Stimulated activated naive CD4-positive, alpha-beta T cell treated with Interleukin-2 at 50 U/mL for 16 hours (primary cell): ENCODE measurements at places on chromosomes 1 and 21.
A peak's percentile ranks its signal among the peaks of the same experiment; 100 is the strongest.

GRCh38 chr1:208369658-208370057 is 125.5 kb upstream of the PLXNA2 start:
- DNase-seq = no peak

DNA sequence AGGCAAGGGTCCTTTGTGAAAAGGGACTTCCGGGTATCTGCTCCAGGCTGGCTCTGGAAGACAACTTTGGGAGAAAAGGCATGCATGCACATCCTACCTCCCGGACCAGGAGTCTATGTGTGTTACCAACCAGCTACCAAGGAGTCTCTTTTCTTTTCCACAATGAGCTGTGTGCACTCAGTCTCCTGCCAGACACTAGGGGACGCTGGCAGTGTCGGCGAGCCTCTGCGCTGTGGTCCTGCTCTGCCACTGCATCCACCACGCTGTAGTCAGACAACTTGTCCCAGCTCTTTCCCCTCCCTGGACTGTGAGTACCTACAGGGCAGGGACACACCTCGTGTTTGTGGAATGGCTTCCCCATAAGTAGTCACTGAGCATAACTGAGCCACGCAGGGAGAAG is 5.1 kb upstream of the SSR2 start:
- DNase-seq = no peak

- DNase-seq = no peak
Measured at GRCh38 chr1:224447251-224447650, 12.7 kb upstream of the WDR26 start.

- DNase-seq = no peak
Measured at GRCh38 chr1:161266202-161266601, 7.7 kb downstream of the PCP4L1 start.

- no peak for DNase-seq
Measured at GRCh38 chr1:65276197-65276939, 33.0 kb upstream of the DNAJC6 start.

GRCh38 chr1:84133479-84133878 is 10.6 kb upstream of the PRKACB start:
- no peak for DNase-seq

DNA sequence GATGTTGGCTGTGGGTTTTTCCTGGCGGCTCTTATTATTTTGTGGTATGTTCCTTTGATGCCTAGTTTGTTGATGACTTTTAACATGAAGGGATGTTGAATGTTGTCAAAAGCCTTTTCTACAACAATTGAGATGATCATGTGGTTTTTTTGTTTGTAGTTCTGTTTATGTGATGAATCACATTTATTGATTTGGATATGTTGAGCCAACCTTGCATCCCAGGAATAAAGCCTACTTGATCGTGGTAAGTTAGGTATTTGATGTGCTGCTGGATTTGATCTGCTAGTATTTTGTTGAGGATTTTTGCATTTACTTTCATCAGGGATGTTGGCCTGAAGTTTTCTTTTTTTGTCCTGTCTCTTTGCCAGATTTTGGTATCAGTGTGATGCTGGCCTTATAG is 28.5 kb downstream of the CD55 start:
- DNase-seq = no peak

DNA sequence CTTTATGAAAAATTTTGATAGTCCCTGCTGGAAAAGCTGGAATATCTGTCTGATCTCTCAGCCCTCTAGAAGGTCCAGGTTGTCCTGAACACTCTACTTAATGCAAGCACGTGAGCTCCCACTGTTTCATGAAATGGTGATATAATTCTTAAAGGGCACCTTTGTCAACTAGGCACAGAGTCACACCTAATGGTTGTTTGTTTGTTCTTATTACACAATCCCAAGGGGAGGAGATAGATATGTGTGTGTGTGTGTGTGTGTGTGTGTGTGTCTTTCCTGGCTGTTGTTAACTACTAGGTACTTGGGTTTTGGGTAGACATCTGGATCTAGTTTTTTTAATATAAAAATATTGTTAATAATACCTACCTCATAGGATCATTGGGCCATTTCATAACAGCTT is 63.9 kb downstream of the GRIK1 start:
- DNase-seq = no peak

DNA sequence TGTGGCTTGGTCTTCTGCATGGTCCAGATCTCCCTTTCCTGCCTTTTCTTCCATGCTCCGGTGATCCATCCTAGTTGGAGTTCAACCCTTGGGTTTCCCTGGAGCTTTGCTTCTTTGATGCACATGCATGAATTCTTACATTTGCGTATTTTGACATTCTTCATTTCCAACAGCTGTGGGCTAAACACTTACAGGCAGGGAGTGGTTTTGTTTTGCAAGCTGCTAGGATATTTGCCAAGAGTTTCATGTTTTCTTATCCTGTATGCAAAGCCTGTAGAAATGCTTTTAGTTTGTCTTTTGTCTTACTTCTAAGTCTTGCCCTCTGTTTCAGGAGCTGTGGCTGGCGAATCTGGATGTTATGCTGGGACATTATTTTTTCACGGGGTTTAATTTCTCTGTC is 90.3 kb upstream of the PAXBP1 start:
- no peak for DNase-seq

- DNase-seq = peak; percentile 97
Measured at GRCh38 chr1:32291708-32292538, at the start of gene HDAC1. TSS of gene HDAC1 (plus strand) at chr1:32292083. CDS start at chr1:32292170, 87 bp downstream.

DNA sequence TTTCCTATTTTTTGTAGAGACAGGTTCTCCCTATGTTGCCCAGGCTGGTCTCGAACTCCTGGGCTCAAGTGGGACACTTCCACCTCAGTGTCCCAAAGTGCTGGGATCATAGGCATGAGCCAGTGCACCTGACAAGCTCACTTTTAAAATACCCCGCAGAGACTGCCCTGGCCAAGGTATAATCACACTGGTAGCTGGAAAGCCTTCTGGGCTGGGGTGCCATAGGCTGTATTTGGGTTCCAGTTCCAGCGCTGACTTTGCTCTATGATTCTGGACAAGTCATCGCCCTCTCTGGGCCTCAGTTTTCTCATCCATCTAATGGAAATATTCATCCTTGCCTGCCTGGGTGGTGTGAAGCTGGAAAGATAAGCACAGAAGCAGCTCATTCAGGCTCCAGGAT is 10.4 kb downstream of the LDLRAD1 start:
- DNase-seq = no peak

DNA sequence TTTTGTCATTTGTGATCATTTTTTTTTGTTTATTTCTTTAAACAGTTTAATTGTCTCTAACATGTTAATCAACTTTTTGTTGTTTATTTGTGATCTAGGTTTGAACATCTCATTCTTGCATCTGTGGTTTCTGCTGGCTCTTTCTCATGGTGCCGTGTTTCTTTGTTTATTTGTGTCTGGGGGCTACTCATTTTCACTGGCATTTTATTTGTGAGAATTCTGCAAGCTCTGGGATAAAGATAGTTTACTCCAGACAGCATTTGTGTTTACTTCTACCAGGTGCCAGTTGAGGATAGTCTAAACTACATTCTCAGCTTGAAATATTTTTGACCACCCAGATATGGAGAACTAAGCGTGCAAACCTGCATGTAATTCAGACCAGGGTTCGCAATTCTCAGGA is 508.6 kb downstream of the KIF26B start:
- no peak for DNase-seq

DNA sequence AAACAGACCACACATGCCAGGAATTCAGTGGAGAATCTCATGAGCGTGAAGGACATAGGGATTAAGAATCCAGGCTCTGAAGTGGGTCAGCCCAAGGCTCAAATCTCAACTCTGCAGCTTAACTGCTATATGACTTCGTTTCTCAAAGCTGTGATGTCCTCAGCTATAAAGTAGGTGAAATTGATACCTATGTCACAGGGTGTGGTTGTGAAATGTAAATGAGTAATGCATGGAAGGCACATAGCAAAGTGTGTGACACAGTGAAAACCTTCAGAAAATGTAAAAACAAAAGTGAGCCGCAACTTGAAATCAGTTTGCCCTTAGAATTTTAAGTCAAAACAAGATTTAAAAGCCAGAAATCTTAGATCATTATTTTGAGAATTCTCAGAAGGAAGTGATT is 145.7 kb upstream of the PRMT6 start:
- DNase-seq = no peak

DNA sequence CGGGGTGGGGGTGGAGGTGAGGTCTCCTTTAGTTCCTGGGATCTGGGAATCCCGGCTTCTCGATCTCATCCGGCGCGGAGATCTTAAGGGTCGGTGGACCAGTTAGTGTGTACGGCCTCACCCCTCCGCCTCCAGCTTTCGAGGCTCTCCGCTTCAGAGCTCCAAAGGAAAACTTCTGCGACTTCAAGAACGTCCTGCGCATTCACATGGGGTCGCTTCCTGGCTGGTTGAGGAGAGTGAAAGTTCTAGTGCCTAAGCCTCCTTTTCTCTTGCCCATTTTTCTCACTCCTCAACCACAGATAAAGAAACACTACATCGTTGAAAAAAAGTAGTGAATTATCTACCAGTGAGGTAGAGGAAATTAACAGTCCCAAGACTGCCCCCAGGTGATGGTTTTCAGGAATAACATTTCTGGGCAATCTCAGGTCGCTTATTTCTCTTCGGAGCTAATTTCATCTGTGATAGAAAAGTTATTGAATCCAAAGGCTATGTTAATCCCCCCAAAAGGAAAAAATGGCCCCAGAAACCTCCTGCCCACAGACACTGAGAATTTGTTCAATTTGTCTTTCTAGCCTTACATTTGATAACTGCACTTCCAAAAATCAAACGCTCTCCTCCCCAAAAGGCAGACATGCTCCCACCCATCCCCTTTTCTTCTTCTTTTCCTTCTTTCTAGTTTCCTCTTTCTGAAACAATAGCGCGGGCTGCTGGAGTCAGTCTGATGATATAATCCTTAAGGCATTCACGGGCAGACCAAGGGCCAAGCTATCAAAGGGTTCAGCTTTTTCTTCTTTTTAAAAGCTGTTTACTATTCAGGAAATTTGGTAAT is 20.6 kb upstream of the TBX15 start:
- DNase-seq = no peak

DNA sequence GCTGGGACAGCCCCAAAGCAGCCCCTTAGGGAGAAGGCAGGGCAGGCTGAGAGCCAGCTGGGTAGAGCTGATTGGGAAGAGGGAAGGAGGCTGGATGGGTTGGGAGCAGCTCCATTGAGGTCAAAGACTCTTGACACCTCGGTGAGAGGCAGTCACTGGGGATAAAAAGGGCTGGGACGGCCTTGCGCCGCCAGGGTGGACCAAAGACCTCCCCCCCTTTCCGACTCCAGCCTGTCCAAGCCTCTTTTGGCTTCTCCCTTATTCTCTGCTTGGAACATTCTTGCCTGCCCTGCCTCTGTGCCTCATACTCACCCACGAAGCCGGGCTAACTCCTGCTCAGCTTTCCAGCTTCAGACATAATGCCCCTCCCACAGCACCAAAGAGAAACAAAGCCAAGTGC is 51.1 kb downstream of the LRRC38 start:
- no peak for DNase-seq

- no peak for DNase-seq
Measured at GRCh38 chr1:158809862-158810261, 21.3 kb upstream of the MNDA start.

DNA sequence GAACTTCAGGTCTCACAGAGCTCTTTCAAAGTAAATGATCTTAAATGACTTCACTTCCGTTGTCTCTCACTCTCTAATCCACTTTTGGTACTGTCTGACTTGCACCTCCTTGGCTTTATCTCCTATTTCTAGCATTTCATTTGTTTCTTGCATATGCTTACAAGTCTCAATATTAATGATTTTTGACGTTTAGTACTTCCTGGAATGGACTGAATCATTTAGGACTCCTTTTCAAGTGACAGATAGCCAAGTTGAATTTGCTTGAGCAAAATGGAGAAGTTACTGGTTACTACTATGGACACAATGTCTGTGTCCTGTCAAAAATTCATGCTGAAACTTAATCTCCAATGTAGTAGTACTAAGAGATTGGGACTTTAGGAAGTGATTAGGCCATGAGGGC is 7.0 kb upstream of the SGIP1 start:
- DNase-seq = no peak

GRCh38 chr1:40391688-40392145 is 18.2 kb downstream of the SMAP2 start:
- DNase-seq = no peak

DNA sequence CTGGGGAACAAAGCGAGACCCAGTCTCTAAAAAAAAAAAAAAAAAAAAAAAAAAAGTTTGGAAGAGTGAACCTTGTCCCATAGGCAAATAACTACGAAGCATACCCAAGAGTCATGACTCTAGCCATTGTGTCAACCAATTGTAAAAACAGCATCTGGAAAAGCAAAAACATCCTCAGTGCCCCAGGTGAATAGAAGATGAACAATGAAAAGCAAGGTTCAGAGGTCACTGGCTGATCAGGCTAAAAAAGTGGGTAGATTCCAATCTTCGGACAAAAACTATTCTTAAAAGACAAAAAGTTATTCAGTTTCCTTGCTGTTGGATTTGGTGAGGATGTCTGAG is 11.1 kb upstream of the IRF2BP2 start:
- DNase-seq = no peak

DNA sequence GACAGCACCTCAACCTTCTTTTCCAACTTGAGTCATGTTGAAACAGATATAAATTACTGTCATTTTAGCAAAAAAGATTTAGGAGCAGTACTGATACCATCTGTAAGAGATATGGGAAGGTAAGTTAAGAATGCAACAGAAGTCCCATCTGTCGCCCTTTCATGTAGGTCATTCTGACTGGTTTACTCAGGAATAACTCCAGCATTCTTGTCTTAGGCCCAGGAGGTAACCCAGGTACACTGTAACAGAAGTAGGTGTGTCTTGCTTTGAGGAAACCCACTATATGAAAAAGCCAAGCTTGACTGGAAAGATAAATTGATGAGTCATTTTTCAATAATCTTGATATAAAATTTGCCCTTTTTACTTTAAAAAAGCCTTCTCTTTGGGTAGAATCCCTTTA is 35.4 kb downstream of the PGM1 start:
- DNase-seq = no peak

- no peak for DNase-seq
Measured at GRCh38 chr1:70916034-70916427, 131.6 kb downstream of the PTGER3 start.

DNA sequence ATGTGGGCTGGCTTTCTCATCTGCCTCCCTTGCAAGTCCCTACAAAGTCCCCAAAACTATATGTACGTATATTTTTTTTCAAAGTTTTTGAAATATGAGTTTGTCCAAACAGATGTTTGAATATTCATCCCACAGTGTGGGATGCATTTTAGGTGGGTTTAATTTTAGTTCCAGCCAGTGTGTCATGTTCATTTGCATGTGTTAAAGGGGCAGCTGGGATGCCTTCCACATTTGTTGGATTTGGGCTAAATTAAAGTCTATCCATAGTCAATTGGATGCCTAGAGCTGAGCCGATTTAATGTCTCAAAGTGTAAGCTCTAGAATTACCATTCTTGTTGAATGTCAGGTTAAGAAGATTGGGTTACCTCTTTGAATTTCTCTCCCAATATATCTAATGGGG is 139.2 kb downstream of the GALNT2 start:
- DNase-seq = no peak

- DNase-seq = peak; percentile 80
Measured at GRCh38 chr1:26787381-26787705, 407 bp upstream of the PIGV start.
